ENCODE measurements at places on chromosomes 1 and 21.

DNA sequence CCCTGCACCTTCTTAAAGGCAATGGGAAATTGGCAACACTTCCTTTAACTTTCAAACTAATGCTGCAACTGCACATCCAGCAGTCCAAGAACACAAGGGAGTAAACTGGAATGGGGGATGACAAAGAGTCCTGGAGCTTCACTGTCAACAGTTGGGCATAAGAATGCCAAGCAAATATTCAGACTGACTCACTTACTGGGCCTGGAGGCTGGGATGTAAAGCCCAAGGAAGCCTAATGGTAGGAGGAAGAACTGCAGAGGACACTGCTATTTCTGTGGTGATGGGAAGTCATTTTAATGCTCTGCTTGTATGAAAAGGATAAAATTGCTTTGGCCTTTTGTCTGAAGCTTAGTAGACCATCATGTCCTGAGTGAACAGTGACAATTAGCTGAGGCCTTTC, 15.7 kb upstream of the DMRTA2 start:
- DNase-seq, result no peak

DNA sequence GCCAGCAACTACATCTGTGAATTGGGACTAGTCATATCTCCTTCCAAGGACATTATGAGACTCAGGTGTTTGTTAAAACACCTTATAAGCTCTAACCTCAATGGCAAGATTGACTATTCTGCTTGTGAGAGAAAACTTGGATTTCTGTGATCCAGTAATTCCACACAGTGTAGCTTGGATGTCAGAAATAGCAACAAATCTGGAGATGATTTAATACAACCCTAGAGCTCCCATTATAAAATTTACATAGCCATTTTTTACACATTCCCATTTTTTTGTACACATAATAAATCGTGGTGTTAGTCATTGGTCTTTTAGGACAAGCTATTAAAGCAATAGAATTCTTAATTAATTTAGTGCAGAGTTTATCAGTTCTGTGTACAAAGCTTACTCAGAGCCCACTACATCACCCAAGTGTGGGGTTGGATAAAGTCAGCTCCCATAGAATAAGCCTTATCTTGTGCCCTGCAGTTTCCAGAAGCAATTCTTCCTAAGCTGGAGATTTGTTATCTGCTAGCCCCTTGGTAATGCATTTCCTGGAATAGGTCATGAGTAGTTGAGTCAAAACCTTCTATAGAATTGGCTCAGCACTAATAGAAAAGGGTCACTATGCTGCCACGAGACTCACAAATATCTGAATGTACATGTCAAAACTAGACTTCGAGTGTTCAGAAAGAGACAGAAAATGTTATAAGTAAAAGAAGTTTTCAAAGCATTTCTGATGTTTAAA, 434.0 kb upstream of the RUNX1 start:
- DNase-seq, result peak; percentile 47

GRCh38 chr1:186113461-186113860, 261.6 kb downstream of the TPR start:
- DNase-seq, result no peak

DNA sequence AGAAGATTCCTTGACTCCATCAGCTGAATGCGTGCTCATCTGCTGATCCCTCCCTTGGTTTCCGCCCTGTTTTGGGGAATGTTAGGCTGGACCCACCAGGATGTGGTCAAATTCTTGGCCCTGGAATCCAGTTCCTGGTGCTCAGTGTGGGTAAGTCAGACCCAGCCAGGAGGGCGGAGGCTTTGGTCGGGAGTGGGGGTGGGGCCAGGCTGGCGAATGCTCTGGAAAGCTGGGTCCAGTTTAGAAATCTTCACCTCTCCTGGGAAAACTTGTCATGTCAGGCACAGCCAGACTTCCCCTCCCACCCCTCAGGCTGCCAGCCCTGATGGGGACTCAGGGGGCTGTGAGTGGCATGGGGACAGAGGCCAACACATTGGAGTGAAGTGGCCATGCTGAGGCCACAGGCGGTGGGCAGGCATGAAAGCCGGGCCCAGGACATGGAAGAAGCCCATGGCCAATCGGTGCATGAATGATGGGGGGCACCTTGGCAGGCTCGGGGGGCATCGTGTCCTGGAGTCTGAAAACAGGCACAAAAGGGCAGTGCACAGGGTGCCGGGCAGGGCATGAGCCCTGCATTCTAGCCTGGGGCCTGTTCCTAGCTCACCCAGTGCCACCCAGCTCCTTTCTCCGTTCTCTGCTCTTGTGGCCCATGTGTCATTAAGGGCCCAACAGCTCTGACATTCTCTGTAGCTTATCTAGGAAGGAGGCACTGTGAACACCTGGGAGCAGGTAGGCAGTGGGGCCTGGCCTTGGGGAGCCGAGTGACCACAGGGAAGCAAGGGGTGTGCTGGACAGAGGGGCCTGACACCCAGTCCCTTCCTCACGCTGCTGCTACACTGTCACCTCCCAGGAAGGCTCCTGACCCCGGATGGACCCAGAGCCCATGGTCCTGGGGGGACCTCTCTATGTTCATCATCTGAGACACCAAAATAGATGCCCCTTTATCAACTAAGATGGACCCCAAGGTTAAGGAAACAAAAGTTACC, 14.6 kb upstream of the PADI1 start:
- DNase-seq, result peak; percentile 89

DNA sequence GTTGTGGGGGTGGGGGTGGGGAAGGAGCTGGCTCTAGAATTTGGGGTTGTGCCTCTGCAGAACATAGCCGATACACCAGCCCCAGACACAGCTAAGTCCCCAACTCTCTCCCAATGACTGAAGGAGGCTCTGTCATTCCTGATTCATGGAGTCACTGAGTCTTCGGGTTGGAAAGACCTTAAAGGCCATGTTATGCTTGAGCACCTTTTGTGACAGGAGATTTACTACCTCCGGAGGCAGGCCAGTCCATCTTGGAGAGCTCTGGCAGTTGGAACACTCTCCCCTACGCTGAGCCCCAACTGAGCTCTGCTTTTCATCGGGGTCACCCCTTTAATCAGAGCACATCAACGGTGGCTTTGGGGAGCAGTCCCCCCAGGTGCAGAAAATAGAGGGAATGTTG, 284.4 kb upstream of the GJB5 start:
- no peak for DNase-seq
